Progenitor cell of endocrine pancreas (in vitro differentiated cells): ENCODE measurements at places on chromosomes 1 and 21. TPM values are rescaled to one million over a fixed set of nuclear protein-coding genes. Genes with fewer than 3 reads are reported as not detected.

The IL20 gene
- not detected in 2 replicates for total RNA-seq

The COL16A1 gene
- 0.67 and 2.1 TPM in 2 replicates for total RNA-seq

The SGIP1 gene
- total RNA-seq, result 12.1 and 16.0 TPM in 2 replicates

The S100A12 gene
- not detected in 2 replicates for total RNA-seq

DNA sequence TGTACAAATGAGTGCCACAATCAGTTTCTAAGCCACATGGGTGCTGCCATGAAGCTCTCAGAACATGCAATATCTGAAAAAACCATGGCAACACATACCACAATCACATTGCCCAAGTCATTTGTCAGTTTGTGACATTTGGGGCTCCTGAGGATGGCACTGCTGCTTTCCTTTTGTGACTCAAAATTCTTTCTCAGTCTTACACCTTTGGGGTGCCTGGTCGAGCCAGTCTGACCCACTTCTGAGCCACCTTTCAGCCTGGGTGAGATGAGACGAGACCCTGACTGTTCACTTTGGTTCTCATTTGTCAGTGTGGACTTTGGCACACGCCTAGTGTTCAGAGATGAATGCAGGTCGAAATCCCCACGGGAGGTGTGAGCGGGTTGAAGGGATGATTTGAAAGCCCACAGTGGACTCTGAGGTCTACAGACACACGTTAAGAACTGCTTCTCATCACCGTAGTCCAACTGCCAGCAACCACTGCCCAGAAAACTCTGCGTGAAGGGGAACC, 8.0 kb downstream of the BATF3 start:
- no peaks in the 10 kb centered on the region for H3K4me1 ChIP-seq
- no peak overlapping the region for H3K4me3 ChIP-seq
- H3K27ac ChIP-seq, result no peak overlapping the region
- no peak for DNase-seq
